Fibroblast of skin of left biceps (primary cell): ENCODE measurements at places on chromosomes 7 and 10.

- DNase-seq = no peak
Measured at GRCh38 chr10:103736044-103736443, 119.3 kb downstream of the SH3PXD2A start.

GRCh38 chr7:83799333-83799732 is 150.4 kb upstream of the SEMA3E start:
- no peak for DNase-seq

GRCh38 chr7:30932562-30932961 is 20.9 kb downstream of the AQP1 start:
- DNase-seq = no peak

- DNase-seq = no peak
Measured at GRCh38 chr7:155211173-155211572, 86.5 kb upstream of the INSIG1 start.

DNA sequence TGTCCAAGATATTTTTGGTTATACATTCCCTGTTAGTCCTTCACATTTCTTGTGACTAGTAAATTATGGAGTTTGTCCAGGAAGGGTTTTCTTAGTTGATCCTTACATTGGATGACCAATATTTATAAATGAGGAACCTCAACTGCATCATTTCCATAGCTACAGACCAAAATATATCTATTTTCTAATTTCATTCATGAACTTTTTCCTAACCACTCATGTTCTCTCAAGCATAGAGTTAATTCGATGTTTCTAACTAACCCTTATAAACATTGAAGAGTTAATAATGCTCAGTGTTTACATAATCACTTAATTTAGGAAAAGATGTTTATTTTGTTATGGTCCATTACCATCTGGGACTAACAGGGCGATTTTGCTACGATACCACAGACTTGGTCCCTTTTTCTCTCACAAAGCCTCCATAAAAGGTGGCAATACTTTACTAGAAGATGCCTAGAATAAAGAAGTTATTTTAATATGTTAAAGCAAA is 591.0 kb downstream of the MAGI2 start:
- DNase-seq = no peak

DNA sequence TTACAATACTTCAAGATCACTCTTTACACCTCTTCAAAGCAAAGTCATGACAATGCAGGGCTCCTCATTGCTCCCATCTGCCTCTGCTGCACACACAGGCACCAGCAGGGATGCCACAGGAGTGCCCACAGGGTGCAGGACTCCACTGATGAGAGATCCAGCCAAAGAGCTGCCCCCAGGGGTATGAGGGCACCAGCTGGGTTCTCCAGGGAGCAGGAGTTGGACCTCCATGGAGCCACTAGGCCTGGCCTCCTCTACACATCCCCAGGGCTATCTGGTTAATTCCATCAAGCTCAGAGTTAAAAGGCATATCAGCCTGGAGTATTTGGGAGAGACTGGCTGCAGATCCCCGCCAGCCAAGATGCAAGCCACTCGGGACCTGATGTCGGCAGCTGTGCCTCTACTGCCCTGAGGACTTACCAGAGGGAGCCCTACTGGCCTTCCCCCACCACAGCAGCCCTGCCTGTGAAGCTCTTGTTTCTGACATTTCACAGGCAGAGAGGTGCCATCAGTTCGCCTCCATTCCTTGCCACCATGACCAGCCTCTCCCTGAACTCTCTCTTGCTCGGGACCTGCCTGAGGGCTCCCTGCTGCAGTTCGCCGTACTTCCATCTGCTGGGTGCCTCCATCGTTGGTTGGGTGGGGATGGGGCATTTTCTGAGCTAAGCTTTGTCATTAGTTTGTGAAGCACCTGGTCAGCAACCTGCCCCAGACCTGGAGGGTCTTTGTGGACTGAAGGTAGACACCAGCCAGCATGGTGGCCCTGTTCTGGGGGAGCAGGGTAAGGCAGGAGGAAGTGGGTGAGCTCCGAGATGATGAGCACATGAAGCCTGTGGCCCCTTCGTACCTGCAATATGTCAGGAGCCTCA is 12.5 kb upstream of the TRIM8 start:
- no peak for DNase-seq

GRCh38 chr7:80187279-80187678 is 52.6 kb downstream of the GNAI1 start:
- no peak for DNase-seq

- no peak for DNase-seq
Measured at GRCh38 chr10:47013507-47014154, 102.4 kb downstream of the PTPN20 start.

- peak; percentile 15 for DNase-seq
Measured at GRCh38 chr7:128215739-128216138, 25.3 kb upstream of the LEP start.

- DNase-seq = no peak
Measured at GRCh38 chr7:68122801-68123200, 1126.2 kb downstream of the TYW1 start.

DNA sequence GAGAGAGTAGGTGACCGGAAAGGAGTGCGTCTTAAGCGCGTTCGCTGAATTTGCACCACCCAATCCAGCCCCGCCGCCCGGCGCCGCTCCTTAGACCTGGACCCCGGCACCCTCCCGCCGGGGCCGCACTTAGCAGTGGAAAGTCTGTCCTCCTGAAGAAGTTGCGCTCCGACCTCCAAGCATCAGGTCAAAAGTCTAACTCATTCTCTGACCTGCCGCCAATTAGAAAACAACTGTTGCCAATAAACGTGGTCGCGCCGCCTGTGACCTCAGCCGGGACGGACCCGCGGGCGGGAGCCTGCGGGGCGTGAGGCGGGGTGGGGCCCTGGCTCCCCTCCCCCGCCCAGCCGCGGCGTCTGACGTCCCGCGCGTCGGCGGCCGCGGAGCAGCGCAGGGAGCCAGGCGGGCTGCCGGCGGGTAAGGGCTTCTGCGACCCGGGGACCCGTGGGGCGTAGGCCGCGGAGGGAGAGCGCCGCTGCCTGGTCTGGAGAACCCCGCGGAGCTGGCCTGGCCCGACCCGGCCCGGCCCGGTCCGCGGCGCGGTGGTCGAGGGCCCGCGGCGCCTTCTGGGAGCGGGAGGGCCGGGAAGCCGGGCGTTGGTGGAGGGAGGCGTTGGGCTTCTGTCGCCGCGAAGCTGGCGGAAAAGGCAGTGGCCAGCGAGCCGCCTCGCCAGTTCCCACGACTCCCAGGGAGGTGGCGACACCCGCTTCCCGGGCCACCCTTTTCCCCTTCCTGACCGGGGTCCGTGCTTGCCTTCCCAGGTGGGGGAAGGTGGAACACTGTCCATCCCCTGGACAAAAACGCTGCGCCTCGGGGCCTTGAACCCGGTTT is at the start of gene BCAP29:
BCAP29 (plus strand) TSS at position 362 of the 831 bp plus-strand sequence. CDS start 527 bp downstream, outside the sequence.
- no peak for DNase-seq

DNA sequence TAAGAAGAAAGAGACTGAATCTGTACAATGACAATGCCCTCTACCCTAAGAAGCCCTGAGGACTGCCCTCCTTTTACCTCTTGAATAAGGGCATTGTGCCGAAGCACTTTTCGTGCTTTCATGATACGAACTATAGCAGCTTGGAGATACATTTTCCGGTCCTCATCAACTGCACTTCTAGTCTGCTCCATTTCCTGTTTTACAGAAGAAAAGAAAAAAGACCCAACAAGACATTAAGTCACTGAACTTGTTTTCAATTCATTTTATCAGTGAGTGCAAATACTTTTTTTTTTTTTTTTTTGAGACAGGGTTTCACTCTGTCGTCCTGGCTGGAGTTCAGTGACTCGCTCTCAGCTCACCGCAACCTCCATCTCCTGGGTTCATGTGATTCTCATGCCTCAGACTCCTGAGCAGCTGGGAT is 78.4 kb downstream of the CUL2 start:
- DNase-seq = no peak

DNA sequence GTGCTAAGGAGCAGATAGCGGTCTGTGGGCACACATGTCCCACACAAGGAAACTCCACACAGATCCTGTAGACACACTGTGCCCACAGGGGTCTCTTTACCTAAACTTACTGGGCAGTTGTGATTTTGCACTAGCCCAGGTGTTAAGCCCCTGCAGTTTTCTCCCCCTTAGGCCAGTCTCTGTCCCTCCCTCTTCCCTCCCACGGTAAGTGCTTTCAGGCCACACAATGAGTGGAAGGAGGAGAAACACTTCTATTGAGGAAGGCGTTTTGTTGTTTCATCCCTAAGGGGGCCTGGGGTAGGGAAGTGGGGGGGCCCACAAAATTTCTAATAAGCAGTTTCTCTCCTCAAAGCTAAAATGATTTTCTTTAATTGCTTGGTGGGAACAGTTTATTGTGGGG is 51.4 kb downstream of the FBXW4 start:
- DNase-seq = no peak

- no peak for DNase-seq
Measured at GRCh38 chr10:99850021-99850766, 67.8 kb downstream of the ABCC2 start.

- DNase-seq = no peak
Measured at GRCh38 chr10:73956476-73957359, 41.2 kb upstream of the VCL start.

- DNase-seq = no peak
Measured at GRCh38 chr7:154380771-154381170, 328.6 kb downstream of the DPP6 start.

DNA sequence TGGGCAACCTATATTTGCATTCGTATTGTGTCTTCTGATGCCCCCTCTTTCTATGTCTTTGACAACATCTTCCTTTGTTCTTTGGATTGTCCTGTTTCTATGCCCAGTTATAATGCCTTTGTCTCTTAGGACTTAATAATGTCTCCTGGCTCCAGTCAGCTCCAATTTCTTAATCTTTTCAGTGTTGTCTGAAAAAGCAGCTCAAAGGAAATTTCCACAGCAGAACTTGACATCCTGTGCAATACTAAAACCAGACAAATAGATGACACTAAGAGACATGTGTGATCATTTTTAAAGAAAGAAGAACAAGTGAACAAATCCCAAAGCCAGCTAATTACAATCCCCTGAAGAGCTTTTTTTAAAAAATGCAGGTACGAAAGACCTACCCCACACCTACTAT is 47.7 kb upstream of the RNF148 start:
- DNase-seq = no peak

- DNase-seq = no peak
Measured at GRCh38 chr7:139659922-139660316, 117.9 kb downstream of the HIPK2 start.

DNA sequence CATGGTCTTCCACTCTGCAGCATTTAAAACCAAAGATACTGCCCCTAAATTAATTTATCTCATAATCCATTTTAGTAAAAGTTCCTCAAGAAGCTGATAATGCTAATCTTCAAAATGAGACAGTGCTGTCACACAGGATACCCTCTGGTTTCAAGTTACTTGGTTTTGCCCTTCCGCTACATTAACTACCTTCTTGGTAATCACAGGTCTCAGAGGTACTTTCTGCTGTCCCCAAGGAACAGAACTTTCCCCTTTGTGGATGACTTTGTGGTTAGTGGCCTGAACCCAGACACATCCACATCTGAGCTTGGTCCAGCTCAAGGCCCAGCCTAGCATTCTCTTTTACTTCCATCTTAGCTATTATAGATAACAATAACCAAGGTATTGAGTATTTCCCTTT is 88.8 kb upstream of the TMEM26 start:
- no peak for DNase-seq

DNA sequence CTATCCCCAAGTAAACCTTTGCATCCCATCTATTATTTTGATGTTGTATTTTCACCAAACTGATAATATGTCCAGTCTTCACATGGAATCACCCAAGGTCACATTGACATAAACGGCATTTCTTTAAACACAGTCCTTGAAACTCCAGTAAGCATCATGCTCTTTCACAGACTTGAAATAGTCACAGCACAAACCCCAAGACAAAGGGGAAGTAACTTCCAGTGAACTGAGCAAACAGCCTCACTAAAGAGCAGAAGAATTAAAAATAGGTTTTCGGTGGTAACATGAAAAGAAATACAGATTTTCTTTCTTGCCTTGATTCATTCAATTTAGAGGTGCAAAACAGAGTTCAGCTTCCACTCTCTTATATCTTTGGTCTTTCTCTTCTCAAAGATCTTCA is 253.7 kb downstream of the SFMBT2 start:
- no peak for DNase-seq
